ENCODE measurements at places on chromosomes 1 and 21.
A peak's percentile ranks its signal among the peaks of the same experiment; 100 is the strongest.

- peak; percentile 68 for DNase-seq
Measured at GRCh38 chr1:26744075-26744959, 43.4 kb upstream of the PIGV start.

- DNase-seq = no peak
Measured at GRCh38 chr21:32756096-32756495, 15.5 kb downstream of the PAXBP1 start.

GRCh38 chr1:43238085-43238484 is 31.7 kb upstream of the TMEM125 start:
- no peak for DNase-seq

- DNase-seq = no peak
Measured at GRCh38 chr1:25473653-25474225, 43.0 kb downstream of the MACO1 start.

DNA sequence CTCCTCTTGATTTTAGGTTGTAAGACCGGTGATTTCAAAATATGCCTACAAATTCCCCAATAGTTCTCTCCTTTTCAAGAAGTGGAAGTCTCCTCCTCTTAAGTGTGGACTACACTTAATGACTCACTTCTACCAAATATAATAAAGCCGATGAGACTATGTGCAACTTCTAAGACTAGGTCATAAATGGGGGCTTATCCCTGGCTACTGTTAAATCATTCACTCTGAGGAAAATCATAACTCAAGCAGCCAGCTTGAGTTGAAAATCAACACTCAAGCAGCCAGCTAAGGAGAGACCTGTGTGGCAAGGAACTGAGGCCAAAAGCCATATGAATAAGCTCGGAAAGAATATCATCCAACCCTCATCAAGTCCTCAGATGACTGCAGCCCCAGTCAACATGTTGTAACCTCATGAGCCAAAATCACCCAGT is 49.6 kb upstream of the PSMG1 start:
- no peak for DNase-seq

DNA sequence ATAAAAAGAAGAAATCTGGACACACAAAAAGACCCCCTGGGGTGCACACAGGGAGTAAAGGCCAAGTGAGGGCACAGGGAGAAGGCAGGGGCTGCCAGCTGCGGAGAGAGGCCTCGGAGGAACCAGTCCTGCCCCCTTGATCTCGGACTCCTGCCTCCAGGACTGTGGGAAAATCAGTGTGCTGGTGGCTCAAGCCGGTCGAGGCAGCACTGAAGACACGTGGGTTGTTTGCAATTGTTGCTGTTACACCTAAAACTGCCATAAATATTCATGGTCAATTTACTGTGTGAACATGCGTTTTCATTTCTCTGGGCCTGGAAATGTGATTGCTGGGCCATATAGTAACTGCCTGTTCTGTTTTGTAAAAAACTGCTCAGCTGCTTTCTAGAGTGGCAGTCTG is 18.5 kb downstream of the IBA57 start:
- no peak for DNase-seq

DNA sequence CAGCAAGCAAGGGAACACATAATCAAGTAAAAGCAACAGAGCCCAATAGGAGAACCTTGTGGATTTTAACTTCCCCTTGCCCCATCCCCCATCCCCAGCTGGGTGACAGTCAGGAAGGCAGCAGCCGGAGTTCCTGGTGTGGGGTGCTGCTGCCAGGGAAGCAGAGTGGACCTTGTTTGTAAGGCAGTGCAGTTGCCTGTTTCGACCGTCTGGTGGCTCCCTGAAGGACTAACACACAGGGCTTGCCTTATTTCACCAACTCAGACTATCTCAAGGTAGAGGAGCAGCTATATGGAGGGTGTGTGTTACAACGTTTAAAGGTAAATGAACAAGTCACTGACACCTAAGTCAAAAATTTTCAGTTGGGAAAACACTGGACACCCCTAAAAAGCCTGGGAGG is 6.6 kb downstream of the KRTAP10-8 start:
- no peak for DNase-seq

DNA sequence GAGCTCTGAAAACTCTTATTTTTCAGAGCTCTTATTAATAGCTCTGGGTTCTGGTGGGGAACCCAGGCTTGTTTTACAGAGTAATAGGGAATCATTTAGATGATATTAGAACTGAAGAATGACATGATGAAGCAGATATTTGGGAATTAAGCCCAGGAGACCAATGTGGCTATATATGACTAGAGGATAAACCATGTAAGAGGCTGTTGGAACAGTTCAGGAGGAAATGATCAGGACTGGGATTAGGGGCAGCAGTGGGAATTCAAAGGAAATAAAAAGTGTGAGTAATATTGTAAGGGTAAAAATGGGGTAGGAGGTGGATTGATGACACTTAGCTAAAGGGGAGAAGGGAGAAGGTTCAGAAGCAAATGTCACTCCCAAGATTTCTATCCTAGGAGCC is 58.6 kb downstream of the GIPC2 start:
- DNase-seq = no peak

DNA sequence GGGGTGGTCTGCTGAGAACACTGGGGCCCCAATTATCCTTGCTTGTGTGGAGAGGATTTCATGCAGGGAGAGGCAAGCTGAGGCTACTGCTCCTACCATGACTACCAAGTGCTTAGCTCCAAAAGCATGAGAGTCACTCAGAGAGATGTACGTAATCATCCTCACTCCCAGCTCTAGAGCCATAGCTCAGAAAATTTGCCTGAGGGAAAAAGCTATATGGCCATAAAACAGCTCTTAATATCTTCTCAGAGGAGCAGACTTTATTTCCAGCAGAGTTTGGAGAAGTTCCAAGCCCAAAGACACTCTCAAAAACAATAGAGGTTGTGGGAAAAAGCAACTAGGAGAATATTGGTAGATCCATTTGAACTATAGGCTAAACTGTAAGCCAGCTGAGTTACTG is 106.4 kb upstream of the PBX1 start:
- no peak for DNase-seq

GRCh38 chr1:213988507-213989001 is 781 bp downstream of the PROX1 start:
- DNase-seq = no peak

Data from stimulated activated CD8-positive, alpha-beta memory T cell treated with anti-CD3 and anti-CD28 coated beads, Interleukin-2, amount 100 ng/mL, for 48 hours (primary cell).